ENCODE measurements at places on chromosomes 7 and 10.
A peak's percentile ranks its signal among the peaks of the same experiment; 100 is the strongest.

GRCh38 chr10:50544857-50545429 lies 78.8 kb downstream of the SGMS1 start:
- DNase-seq, result no peak

DNA sequence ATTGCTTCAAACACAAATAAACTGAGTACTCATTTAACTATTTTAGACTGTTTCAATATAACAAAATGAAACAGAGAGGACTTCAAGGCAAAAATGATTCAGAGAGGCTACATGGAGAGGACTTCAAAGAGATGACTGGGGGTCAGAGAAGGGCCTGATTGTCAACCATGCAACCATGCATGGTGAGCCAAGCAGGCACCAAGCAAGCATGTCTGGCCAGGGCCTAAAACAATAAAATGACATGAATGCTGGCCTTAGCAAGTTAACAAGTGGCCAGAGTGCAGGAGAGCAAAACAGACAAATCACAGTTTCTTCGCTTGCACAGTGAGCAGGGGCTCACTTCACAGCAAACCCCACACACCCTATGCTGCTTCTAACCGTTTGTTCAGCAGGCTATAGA lies 356.5 kb upstream of the MTPN start:
- DNase-seq, result no peak

DNA sequence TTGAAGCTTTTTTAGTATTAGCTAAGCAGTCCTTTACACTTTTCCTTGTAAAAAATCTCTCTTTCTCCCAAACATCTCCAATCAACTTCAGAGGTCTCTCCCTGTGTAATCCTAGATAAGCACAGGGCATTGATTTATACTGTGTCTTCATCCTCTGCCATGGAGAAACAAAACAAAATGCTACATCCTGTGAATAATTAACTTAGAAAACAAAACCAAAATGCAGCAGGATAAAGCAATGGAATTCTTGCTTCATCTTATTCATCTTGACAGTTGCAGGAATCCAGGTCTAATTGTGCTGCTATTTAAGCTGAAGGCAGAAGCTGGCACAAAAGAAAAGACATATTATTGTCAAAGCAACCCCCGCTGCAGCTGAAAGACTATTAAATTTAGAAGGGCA lies 641.5 kb upstream of the SORCS1 start:
- DNase-seq, result no peak

GRCh38 chr10:12160664-12161063 lies 31.2 kb downstream of the SEC61A2 start:
- no peak for DNase-seq

DNA sequence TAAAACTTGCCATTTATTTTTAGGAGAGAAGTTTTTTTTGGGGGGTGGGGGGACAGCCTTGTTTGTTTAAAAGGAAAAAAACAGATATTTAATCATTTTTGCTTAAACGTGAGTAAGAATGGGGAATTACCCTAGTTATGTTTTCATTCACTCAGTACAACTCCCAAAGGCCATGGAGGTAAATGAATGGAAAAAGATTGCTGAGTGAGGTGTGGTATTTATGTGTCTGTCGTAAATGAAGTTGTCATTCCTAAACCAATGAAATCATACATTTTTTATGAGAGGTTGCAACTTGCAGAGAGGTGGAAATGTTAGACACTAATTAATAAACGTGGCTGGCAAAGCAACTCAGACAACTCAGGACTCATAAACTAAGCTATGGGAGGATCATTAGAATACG lies 218.1 kb downstream of the CELF2 start:
- DNase-seq, result no peak

DNA sequence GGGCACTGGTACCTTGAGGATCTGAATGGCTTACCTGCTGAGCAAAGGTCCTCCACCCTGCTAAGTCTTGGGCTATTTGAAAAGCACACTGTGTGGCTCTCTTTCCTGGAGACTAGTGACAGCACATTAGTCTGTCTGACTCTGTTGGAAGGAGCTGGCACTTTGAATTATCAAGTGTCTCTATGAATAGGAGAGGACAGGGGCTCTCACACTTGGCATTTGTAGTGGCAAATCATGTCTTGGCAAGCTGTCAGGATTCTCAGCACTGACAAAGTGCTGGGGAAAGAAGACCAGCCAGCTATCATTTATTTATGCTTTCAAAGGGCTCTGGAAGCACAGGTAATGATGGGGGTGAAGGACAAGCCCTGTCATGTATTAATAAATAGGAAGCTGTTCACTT lies 62.8 kb downstream of the MTPN start:
- no peak for DNase-seq

- DNase-seq, result no peak
Measured at GRCh38 chr10:97629289-97629688, 4.0 kb downstream of the MORN4 start.

DNA sequence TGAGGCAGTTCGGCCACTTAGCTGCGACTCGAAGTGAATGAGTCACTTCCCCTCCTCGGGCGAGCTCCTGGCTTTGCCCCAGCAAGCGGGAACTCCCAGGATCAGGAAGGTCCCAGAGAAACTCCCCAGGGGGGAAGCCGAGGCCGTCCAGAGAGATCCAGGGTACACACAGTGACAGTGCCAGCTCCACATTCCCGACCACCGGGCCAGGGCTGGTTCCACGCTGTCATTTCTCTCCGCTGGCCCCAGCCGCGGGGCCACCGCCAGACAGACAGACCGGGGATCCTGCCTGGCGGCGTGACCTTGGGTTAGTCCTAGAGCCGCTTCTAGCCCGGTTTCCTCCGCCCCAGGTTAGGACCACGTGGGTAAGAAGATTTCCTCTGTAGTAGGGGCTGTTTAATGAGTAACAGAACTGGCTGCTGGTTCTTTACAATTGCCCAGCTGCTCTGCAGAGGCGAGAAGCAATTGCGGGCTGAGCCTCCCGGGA lies 463 bp upstream of the UPP1 start:
- peak; percentile 32 for DNase-seq

GRCh38 chr10:101029520-101030295 lies 1.2 kb downstream of the PDZD7 start:
- DNase-seq, result no peak

GRCh38 chr7:68269405-68269804 lies 1272.8 kb downstream of the TYW1 start:
- DNase-seq, result no peak

- DNase-seq, result no peak
Measured at GRCh38 chr7:100471021-100471420, 7.0 kb upstream of the SPACDR start.

DNA sequence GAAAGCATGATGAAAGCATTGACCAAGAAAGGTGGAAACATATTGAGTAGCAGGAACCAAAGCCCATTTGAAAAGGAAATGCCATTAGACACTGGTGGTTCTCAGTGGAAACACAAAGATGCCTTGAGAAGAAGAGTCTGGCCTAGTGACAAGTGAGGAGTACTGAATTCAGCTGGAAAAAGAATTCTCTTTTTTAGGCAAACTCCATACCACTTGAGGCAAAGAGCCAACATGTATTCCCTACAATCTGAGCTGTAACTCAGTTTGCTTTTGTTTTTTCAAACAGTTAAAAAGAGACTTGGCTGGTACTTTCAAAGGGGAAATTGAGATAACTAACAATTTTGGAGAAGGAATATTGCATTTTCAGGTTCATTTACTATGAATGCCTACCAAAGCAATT lies 624.0 kb downstream of the NRG3 start:
- no peak for DNase-seq

- no peak for DNase-seq
Measured at GRCh38 chr10:13180788-13181187, 19.4 kb downstream of the MCM10 start.

DNA sequence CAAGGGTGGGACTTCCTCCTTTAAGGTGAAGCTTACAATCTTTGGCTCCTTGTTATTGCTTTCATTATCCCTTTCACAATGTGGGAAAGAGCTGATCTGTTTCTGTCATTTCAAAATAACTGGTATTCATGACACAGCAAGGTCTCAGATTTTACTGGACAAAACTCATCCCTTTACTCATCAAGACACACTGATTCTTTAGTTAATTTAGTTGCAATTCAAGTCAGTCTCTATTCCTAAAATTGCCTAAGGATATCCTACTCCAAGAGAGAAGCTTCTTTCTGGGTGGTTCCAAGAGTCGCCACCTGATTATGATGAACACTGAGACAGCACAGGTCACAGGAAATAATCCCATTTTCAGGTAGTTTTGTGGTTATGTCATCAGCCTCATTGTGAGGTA lies 5.8 kb upstream of the PNLIPRP3 start:
- no peak for DNase-seq

- DNase-seq, result no peak
Measured at GRCh38 chr10:96188916-96189315, 58.8 kb downstream of the ZNF518A start.

DNA sequence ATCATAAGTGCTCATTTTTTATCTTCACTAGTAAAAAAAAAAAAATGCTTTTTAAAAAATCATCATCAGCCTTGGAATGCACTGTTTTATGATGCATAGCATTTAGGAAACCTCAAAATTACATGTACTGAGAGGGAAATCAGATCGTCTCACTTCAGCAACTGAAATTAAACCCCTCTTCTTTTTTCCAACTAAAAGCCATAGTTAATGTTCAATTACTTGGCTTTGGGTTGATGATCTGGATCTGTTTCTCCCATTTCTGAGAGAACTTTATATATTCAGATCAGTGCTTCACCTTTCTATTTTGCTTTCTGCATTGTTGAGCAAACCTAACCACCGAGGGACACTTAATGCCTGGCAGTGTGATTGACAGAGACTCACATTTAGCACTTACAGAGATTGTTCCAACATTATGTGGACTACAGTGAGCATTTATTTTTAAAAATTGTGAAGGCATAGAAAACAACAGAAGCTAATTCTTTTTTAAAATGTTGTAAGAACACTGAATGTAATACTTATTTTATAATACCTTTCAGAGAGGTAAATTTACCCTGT lies 678.4 kb downstream of the PHTF2 start:
- no peak for DNase-seq

DNA sequence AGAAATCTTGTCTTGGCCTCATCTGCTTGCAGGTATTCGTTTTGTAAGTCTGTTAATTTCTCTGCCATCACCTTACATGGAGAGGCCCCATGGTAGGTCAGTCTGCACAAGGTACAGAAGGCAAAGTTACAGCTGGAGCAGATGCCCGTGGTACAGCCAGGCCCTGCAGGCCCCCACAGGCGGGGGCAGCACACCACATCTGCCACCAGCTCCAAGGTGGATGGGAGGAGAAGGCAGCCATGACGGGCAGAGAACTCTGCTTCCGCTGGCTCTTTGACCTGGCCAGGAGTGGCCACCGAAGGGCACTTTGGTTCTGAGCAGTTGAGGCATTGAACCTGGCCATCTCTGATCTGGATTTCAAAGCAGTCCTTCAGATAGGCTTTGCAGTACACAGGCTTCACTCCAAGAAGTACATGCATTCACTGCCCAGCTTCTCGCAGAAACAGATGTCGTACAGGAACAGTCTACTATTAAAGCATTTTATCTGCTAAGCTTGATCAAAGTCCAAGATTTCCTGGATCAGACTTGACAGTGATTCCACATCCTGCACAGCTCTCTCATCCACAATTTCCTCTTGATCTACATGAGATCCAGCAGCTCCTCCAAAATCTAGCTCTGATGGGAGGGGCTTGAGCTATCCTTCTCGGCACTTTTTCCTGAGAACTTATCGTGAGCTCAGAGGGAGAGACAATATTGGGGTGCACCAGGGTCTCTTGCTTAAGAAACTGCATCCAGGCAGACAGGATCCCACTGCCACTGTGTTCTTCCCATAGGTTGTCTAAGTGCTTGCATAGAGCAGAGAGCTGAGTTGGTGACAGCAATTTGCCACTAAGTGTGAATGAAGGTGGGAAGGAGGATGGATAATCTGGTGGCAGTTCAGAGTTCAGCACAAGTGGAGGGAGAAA lies 120.7 kb downstream of the TRRAP start:
- no peak for DNase-seq

DNA sequence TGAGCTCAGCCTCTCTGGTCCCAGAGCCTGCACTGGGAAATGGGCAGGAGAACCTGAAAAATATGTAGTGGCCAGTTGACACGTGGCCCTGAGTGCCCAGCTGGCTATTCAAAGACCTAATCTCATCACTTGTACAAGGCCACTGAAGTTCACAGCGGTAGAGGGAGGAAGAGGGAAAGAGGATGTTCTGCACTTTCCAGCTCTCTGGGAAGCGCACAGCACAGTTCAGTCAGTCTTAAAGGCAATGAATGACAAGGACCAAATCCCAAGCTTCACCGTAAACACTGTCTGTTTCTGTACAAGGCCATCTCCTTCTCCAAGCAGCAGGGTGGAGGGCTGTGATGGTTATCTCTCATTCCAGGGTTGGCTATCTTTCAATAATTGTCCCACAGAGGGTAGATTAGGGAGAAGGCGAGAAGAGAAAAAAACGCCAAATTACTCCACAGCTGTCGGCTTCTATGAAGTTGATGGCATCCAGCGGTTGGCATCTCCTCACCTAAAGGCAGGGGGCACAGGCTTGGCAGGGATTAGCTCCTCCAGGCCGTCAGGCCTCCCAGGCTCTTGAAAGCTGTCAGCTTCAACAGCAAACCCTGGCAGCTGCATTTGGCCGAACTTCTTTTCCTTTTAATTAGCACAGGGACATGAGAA lies 10.6 kb downstream of the SFMBT2 start:
- no peak for DNase-seq

DNA sequence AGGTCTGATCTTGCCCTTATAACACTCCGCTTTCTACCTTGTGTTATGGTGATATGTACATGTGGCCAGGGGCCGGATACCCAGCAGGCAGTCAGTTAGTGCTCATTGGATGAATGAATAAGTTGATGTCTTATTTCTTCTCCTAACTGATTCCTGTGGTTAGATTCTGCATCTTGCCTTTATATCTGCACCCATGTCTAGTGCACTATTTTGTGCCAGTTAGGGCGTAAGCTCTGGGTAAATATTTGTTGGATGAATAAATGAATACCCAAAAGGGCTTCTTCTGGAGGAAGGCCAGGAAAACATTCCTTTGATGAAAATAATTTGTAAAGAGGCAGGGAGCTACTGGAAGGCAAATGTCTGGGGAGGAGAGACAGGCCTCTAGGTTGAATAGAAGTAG lies 148.2 kb downstream of the CHN2 start:
- no peak for DNase-seq

All from activated CD4-positive, alpha-beta T cell treated with anti-CD3 and anti-CD28 coated beads for 1 hour (primary cell).